ENCODE measurements at places on chromosomes 4 and X.

DNA sequence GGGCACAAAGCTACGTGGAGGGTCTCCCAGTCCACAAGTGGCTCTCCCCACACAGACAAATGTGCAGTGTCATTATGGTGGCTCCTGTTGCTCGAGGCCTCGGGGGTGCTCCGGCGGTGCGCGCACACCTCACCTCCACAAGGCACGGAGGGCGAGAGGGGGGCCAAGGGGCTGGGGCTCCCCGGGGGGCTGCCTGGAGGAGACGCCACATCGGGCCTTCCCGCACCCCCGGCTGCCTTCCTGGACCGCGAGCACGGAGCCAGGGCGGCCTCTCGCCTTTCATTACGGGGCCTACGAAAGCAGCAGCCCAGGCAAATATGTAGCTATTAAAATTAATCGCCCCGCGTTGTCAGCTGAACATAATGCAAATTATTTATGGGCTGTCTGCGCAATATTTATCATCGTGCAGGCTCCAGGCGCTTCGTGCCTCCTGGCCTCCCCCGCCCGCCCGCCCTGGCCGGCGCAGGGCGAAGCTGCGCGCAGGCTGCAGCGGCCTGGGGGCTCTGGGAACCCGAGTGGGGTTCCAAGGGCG, 70.8 kb upstream of the BCOR start:
- DNase-seq = no peak

DNA sequence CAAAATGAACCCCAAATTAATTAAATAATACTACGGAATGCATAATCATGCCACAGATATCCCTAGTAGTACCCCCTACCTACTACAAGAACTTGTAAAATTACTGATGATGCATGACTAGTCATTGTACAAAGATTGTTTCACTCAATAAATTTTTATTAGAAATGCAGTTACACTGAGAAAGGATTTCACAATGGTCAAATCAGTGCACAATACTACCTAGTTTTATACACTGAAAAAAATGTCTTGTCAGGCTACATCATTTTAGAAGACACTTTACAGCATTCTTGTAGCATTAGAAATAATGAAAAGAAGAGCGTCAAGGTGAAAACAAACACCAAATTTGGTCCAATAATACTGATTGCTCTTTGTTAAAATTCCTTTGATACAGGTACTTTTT, 178.8 kb downstream of the GPM6A start:
- DNase-seq = no peak

DNA sequence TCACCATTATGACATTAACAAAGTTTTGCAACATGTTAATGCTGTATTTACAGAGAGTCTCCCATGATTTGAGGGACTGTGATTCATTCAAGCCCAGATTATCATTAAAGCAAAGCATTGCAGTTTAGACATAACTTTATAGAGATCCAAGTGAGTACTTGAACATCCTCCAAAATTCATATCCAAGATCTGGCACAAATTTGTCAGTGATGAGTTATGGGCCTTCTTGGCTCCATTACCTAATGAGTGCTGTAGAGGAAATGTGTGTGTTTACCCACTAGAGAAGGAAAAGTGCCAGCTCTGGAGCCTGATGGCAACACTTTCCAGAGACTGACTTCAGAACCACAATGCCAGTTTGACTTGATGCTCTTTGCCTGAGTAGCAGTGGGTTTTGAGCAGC, 432.3 kb downstream of the GALNTL6 start:
- DNase-seq = no peak

- no peak for DNase-seq
Observed at GRCh38 chr4:43103048-43103447, 210.5 kb downstream of the GRXCR1 start.

GRCh38 chr4:1357356-1358248, 10.6 kb downstream of the UVSSA start:
- DNase-seq = no peak

DNA sequence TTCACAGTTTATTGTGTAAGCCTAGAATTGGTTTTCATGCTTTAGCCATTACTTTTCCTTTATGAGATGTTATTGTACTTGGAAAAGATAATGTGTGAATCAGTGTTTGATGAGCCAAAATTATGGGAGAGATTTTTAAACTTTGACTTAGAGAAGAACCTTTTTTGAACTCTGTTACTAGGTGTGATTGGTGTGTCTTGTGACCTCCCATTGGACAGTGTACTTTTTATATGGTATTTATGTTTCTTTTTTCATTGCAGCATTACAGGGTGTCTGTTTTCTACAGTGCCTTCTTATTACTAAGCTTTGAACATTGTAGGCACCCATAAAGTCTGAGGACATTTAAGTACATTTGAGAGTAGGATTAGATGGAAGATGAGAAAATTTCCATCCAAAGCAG, 91.1 kb downstream of the SLC4A4 start:
- no peak for DNase-seq

GRCh38 chr4:140710908-140711622, 45.1 kb downstream of the TBC1D9 start:
- DNase-seq = no peak

GRCh38 chr4:99438405-99438780, 3.3 kb upstream of the ADH7 start:
- no peak for DNase-seq

- DNase-seq = no peak
Observed at GRCh38 chr4:39331191-39331590, 35.0 kb downstream of the RFC1 start.

DNA sequence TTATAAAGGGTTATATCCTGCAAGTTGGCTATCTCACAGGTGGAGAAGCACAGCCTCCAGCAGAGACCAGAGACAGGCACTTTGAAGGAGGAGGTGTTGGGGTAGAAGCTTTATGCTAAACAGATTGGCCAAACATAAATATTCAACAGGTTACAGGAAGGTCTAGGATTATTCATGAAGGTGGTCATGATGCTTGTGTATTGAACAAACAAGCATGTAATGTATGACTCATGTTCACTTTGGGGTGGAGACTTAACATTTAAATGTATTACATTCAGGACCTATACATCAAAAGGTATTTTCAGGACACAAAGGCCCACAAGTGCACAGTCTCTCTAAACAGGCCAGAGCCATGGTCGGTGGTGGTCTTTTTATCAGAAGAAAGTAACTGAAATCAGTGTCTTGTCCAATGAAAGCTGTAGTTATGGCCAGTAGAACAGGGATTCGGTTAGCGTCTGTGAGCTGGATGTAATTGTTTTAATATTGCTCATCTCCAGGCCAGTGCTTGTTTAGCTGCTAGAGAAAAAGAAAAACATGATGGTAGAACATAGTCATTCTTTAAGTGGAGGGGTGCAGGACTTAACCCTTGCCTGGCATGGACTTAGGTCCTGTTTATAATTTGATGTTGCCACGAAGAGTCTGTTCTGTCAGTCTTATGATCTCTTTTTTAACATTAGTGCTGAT, 555.2 kb upstream of the PCDH10 start:
- no peak for DNase-seq

Data from stimulated activated CD4-positive, alpha-beta T cell treated with anti-CD3 and anti-CD28 coated beads, Interleukin-1b, Interleukin-23, amount 100 ng/mL, for 1 hour (primary cell).